Hepatocyte (in vitro differentiated cells): ENCODE measurements at places on chromosomes 13 and 19. TPM values are rescaled to one million over a fixed set of nuclear protein-coding genes. Genes with fewer than 3 reads are reported as not detected.

CCDC194 gene
- not detected in 2 replicates for total RNA-seq

- H3K36me3 ChIP-seq, result no peaks in the 10 kb centered on the region
- H3K4me1 ChIP-seq, result peaks cover 21% of the 10 kb centered on the region
- no peak overlapping the region for H3K27ac ChIP-seq
- H3K4me3 ChIP-seq, result no peak overlapping the region
- DNase-seq, result no peak
- no peaks in the 10 kb centered on the region for H3K27me3 ChIP-seq
Measured at GRCh38 chr19:10979951-10980381, 19.1 kb downstream of the SMARCA4 start.

DNA sequence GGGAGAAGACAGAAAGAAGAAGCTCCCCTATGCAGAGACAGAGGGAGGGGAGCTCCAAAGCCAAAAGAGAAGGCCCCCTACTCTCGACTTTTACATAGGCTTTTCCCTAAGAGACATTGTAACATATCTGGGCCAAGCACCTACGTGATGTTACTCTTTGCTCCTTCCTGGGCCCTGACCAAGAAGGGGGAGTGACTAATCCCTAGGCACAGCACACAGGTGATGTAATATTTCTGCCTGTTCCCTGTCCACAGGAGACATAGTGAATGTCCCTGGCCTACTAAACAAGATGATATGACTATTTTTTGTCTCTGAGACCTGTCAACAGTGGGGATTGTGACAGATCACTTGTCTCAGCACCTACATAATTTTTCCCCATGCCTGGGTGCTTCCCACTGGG is 15.9 kb upstream of the ZNF254 start:
- H3K36me3 ChIP-seq, result no peaks in the 10 kb centered on the region
- no peaks in the 10 kb centered on the region for H3K4me1 ChIP-seq
- DNase-seq, result no peak
- no peak overlapping the region for H3K27ac ChIP-seq
- no peak overlapping the region for H3K4me3 ChIP-seq

DNA sequence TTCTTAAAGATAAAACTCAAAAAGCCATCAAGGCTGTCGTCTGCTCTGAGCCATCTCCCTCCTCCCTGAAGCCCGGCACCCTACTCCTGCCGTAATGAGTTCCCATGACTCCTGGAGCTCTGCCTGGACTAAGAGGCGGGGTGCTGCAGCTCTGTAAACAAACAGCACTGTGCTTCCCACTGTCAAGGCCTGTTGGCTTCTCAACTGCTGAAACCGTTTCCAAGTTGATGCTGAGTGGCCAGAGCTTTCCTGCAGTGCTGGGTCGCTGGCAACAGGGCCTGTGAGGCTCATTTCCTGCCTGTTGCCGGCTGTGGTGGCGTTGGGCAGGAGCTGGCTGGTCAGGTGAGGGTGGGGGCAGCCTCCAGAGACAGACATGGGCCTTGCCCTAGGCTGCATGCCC is 26.7 kb upstream of the ISYNA1 start:
- no peak overlapping the region for H3K4me3 ChIP-seq
- peaks cover 28% of the 10 kb centered on the region for H3K4me1 ChIP-seq
- peak; percentile 72 for DNase-seq
- peak overlapping the region; percentile 64 for H3K27ac ChIP-seq
- H3K36me3 ChIP-seq, result no peaks in the 10 kb centered on the region

NBEA gene
- 10.3 and 12.3 TPM in 2 replicates for total RNA-seq

GRCh38 chr13:60583911-60584753 is 187.1 kb downstream of the TDRD3 start:
- peak overlapping the region; percentile 51 for H3K27ac ChIP-seq
- H3K27me3 ChIP-seq, result no peaks in the 10 kb centered on the region
- DNase-seq, result no peak

- peak overlapping the region; percentile 84 for H3K27ac ChIP-seq
- peaks cover 35% of the 10 kb centered on the region for H3K4me1 ChIP-seq
- H3K4me3 ChIP-seq, result peak overlapping the region; percentile 30
- DNase-seq, result peak; percentile 95
- H3K27me3 ChIP-seq, result no peaks in the 10 kb centered on the region
Measured at GRCh38 chr19:47231215-47232054, 436 bp upstream of the BBC3 start.

APOC4 gene
- not detected in 2 replicates for total RNA-seq

DNA sequence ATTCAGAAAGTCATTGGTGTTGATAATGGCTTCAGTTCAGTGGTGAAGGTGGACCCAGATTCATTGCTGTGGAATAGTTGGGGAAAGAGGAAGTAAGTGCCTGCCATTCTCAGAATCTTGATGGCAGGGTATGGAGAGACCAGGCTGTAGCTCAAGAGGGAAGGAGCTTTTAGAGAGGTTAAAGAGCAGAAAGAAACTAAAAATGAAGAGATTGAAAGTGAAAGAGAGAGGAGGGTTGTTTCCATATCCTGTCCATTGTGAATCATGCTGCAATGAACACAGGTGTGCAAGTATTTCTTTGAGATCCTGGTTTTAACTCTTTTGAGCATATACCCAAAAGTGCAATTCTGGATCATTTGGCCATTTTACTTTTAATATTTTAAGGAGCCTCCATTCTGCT is 12.5 kb downstream of the GJB6 start:
- no peaks in the 10 kb centered on the region for H3K27me3 ChIP-seq
- H3K4me1 ChIP-seq, result no peaks in the 10 kb centered on the region
- no peak for DNase-seq
- H3K4me3 ChIP-seq, result no peak overlapping the region
- no peaks in the 10 kb centered on the region for H3K36me3 ChIP-seq

DNA sequence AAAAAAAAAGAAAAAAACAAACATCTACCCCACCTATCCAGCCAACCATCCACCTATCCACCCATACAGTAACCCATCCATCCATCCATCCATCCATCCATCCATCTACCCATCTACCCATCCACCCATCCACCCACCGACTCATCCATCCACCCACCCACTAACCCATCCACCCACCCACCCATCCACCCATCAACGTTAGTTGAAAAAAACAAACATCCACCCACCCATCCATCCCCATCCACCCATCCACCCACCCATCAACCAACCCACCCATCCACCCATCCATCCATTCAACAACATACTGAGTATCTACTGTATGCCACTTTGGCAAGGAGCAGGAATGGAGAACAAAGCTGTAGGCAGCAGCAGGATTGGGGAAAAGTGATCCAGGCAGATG is 6.1 kb upstream of the AP3D1 start:
- no peaks in the 10 kb centered on the region for H3K36me3 ChIP-seq
- H3K27ac ChIP-seq, result no peak overlapping the region
- DNase-seq, result no peak
- no peaks in the 10 kb centered on the region for H3K27me3 ChIP-seq
- no peaks in the 10 kb centered on the region for H3K4me1 ChIP-seq
- H3K4me3 ChIP-seq, result no peak overlapping the region

- no peak overlapping the region for H3K4me3 ChIP-seq
- no peaks in the 10 kb centered on the region for H3K27me3 ChIP-seq
- DNase-seq, result no peak
- no peaks in the 10 kb centered on the region for H3K36me3 ChIP-seq
Measured at GRCh38 chr13:45276913-45277312, 64.1 kb downstream of the TPT1 start.

DNA sequence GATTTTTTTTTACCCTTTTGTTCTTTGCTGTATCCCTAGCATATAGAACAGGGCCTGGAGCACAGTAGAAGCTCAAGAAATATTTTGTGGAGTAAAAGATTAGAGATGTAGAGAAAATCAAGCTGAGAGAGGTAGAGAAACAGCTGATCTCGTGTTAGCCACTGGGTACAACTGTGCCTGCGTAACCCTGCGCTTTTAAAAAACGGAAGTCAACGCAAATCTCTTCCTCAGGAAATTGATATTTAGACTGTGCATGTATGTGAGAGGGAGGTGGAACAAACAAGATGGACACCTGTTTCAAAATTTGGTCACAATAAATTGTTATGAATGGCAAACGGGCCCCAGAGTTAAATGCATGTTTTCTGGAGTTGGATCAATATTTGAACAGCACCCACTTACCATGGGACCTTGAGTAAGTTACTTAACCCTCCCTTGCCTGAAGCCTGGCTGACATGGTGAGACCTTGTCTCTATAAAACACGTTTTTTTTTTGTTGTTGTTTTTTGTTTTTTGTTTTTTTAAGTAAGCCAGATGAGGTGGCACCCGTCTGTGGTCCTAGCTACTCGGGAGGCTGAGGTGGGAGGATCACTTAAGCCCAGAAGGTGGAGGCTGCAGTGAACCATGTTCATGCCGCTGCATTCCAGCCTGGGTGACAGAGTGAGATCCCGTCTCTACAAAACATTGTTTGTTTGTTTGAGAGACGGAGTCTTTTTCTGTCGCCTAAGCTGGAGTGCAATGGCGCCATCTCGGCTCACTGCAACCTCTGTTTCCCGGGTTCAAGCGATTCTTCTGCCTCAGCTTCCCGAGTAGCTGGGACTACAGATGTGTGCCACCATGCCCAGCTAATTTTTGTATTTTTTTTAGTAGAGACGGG is 3.3 kb upstream of the EPOR start:
- no peaks in the 10 kb centered on the region for H3K27me3 ChIP-seq
- DNase-seq, result no peak
- H3K27ac ChIP-seq, result no peak overlapping the region
- H3K4me3 ChIP-seq, result no peak overlapping the region
- no peaks in the 10 kb centered on the region for H3K36me3 ChIP-seq

GPR4 gene
- not detected in 2 replicates for total RNA-seq

DZIP1 gene
- total RNA-seq, result 17.2 and 23.2 TPM in 2 replicates

GRCh38 chr19:49474542-49474924 is 518 bp downstream of the FLT3LG start:
- peak overlapping the region; percentile 84 for H3K4me3 ChIP-seq
- no peaks in the 10 kb centered on the region for H3K27me3 ChIP-seq
- DNase-seq, result peak; percentile 6
- H3K4me1 ChIP-seq, result peaks cover 4% of the 10 kb centered on the region
- H3K36me3 ChIP-seq, result no peaks in the 10 kb centered on the region
- no peak overlapping the region for H3K27ac ChIP-seq

- H3K4me1 ChIP-seq, result no peaks in the 10 kb centered on the region
- no peak for DNase-seq
- H3K27me3 ChIP-seq, result no peaks in the 10 kb centered on the region
- H3K36me3 ChIP-seq, result no peaks in the 10 kb centered on the region
Measured at GRCh38 chr13:18978447-18978846, 203.2 kb downstream of the TUBA3C start.

GRCh38 chr13:114268344-114269280 is 12.8 kb upstream of the UPF3A start:
- no peak for DNase-seq
- no peak overlapping the region for H3K4me3 ChIP-seq
- H3K27ac ChIP-seq, result no peak overlapping the region
- no peaks in the 10 kb centered on the region for H3K27me3 ChIP-seq
- no peaks in the 10 kb centered on the region for H3K4me1 ChIP-seq

DNA sequence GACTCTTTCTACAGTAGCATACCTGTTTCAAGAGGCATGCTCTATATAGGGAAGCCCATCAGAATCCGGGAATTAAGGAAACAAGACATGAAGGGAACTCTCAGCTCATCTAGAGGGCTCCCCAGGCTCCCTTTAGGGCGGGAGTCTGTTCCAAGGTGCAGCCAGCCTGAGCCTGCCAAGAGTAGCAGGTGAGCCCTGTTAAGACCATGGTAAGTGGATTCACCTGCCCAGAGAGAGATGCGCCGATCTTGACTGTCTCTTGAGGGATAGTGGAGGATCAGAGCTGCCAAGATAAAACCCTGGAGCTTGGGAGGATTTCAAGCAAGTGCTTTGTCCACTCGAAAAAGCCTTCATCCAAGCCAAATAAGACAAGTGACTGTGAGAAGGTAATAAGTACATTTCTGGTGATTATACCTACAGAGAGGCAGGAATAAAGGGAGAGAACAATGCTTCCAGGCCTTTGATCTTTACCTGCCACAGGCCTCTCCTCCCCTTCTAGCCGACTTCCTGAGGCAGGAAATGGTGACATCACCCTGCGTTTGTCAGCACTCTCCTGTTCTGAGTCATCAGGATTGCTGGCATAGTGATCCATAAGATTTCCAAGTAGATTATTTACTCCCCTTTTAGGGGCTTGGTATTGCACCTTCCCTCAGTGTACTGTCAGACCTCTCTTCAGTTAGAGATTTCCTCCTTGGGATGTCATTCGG is 31.5 kb downstream of the KLF5 start:
- H3K36me3 ChIP-seq, result no peaks in the 10 kb centered on the region
- peak; percentile 80 for DNase-seq
- H3K27me3 ChIP-seq, result no peaks in the 10 kb centered on the region

DNA sequence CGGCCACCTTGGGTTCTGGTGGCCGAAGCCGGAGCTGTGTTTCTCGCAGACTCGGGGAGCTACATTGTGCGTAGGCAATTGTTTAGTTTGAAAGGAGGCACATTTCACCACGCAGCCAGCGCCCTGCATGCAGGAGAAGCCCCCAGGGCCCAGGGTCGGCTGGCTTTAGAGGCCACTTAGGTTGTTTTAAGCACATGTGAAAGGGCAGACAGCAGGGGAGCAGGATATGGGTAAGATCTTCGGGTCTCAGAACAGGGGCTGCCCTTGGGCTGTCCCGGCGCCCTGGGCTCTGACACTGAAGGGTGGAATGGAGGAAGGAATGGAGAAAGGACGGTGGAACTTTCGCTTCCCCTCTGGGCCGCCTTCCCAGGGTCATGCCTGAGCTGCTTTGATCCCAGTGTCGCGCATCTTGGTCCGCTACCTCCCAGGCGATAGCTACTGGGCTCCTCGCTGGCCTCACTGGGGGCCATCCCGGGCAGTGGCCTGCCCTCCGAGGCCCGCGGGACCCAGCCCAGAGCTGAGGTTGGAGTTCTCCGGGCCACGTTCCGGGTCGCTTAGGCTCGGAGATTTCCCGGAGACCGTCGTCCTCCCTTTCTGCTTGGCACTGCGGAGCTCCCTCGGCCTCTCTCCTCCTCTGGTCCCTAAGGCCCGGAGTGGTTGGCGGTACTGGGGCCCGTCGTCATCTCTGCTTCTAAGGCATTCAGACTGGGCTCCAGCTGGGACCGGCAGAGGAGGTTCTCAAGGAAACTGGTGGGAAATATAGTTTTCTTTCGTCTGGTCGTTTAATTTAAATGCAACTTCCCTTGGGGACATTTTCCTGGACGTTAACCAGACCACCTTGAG is 4.3 kb upstream of the POU4F1 start:
- H3K27ac ChIP-seq, result no peak overlapping the region
- H3K4me3 ChIP-seq, result no peak overlapping the region
- peaks cover 16% of the 10 kb centered on the region for H3K4me1 ChIP-seq
- no peak for DNase-seq

MBD3L3 gene
- not detected in 2 replicates for total RNA-seq

NTF4 gene
- total RNA-seq, result 2.9 and 3.4 TPM in 2 replicates

- H3K27ac ChIP-seq, result no peak overlapping the region
- H3K4me1 ChIP-seq, result no peaks in the 10 kb centered on the region
- DNase-seq, result no peak
- H3K36me3 ChIP-seq, result no peaks in the 10 kb centered on the region
- no peaks in the 10 kb centered on the region for H3K27me3 ChIP-seq
Measured at GRCh38 chr13:63420685-63421084, 2005.0 kb upstream of the PCDH20 start.
